ENCODE measurements at places on chromosomes 12 and 14.

- no peak for DNase-seq
Measured at GRCh38 chr14:75558440-75558839, 20.0 kb upstream of the FLVCR2 start.

DNA sequence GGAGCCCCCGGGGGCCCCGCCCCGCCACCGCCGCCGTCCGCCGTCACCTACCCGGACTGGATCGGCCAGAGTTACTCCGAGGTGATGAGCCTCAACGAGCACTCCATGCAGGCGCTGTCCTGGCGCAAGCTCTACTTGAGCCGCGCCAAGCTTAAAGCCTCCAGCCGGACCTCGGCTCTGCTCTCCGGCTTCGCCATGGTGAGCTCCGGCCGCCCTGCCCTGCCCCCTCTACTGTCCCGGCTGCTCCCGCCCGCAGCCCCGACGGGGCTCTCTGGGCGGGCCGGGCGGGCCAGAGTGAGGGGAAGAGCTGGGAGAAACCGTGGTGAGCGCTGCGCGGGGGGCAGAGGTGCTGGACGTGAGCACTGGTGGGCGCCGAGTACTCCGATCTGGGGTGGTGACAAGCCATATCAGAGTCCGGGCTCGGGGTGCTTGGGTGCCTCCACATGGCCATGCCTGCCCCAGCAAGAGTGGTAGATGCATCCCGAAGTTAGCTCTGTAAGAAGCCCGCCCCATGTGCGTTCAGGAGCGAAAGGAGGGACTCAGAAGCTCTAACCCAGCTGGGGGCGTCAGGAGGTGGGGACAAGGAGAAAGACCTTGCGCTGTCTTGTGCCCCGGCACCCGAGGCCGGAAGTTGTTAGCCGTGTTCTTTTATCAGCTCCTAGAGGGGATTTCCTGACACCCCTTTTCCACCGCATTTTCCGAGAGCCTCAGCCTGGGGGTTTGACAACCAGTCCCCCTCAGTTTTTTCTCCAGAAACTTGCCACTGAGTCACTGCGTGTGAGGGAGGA is 717 bp downstream of the ORAI1 start:
- DNase-seq, result no peak

- DNase-seq, result no peak
Measured at GRCh38 chr14:59155886-59156285, 32.6 kb upstream of the DAAM1 start.

DNA sequence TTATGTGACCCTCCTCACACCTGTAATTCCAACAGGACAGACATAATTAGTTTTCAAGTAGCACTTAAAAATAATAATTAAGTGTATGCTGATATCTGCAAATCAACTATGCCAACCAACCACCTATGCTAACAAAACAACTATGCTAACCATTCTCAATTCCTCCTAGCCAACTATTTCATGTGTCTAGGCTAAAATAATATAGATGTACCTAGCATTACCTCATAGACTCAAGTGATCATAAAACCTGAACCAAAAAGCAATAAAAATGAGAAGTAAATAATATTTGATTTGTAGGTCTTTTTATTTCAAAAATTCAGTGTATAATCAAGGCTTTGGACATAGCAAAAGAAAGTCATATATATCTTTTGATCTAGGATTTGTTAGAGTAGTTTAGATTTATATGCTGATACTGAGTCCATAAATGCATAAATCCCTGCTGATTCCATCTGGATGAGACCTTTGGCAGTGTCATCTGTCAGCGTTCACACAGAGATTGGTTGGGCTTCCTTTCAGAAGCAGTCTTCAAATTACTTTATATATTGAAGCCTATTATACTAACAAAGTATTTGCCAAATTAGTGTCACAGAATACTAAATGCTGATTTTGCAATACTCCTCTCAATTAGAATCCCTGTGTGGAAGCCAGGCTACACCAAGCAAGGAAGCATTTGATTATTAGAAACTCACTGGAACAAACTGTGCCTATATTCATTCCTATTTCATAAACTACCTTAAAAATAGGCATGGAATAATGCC is 101.4 kb upstream of the PPM1H start:
- no peak for DNase-seq

DNA sequence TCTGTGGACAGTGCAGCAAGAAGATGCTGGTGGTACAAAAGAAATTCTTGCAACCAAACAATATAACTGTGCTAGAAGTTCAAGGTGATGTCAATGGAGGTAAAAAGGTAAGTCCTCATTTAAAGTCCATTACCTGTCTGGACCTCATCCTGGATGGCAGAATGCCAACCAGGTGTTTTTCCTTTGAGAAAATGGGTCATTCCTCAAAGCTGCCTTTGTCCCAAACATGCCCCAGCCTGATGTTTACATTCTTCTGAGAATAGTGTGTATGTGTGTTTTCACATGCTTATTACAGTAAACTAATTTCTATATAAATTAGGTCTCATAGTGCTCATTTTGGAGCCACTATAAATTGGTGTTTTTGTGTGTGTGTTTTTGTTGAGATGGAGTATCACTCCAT is 24.9 kb downstream of the ACTR6 start:
- peak; percentile 86 for DNase-seq

DNA sequence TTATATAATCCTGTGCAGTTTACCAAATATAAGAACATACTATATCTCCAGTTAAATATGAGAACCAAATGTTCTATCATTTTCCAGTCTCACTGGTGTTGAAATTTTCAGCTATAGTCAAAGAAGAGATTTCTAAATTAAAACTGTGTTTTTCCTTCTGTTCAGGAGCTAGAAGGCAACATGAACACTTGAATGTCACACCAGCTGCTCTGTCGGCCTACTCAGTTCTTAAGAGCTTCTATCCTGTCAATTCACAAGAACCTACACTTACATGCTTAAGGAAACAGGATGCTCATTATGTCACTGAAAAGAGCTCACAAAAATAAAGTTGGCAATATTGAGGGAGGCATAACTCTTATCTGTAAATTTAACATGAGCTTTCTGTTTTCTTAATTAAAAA is 43.1 kb downstream of the ATP2B1 start:
- DNase-seq, result no peak

GRCh38 chr12:111720457-111720856 is 34.6 kb downstream of the ACAD10 start:
- DNase-seq, result no peak
